ENCODE measurements at places on chromosomes 12 and 14.

DNA sequence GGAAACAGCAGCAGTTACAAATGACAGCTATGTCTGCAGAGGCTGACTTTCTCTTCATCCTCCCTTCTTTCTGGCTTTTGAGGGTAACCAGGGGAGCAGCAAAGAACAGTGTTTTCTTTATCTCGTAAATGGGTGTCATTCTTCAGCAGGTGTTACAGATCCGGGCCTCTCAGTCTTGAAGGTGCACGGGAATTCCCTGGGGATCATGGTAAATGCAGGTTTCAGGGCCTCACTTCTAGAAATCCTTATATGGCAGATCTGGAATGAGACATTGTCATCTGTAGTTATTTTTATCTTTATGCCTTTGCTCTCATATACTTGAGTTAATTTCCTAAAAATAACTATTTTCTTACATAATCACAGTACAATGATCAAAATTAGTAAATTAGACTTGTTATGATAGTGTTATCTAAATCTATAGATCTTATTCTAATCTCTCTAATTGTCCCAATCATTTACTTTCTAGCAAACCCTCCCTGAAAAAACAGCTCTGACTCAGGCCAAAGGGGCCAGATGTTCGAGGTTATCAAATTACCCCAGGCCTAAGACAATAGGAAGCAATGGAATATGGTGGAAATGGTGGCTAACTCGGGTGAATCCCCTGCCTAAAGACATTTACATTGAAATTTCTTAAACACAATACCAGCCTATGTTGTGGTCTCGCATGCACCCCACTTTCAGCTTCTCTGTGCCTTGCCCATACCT is 145.0 kb downstream of the CAND1 start:
- DNase-seq: no peak

DNA sequence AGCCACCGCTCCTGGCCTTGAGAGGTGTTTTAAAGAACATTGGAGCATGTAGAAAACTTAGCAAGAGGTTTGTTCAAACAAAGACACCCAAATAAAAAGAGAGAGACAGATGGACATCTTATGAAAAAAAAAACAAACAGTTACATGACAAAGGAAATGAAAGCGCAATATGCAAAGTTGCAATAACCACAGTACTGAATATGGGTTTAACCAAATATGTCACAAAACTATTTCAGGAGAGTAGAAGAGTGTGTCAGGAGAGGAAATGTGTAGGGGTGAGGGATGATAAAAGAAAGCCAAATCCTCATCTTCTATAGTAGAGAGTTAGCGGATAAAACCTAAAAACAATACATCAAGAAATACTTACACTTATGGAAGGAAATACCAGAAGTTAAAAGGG is 98.4 kb downstream of the GTF2A1 start:
- DNase-seq: peak; percentile 63

- no peak for DNase-seq
Measured at GRCh38 chr14:27391331-27391730, 793.5 kb upstream of the NOVA1 start.

DNA sequence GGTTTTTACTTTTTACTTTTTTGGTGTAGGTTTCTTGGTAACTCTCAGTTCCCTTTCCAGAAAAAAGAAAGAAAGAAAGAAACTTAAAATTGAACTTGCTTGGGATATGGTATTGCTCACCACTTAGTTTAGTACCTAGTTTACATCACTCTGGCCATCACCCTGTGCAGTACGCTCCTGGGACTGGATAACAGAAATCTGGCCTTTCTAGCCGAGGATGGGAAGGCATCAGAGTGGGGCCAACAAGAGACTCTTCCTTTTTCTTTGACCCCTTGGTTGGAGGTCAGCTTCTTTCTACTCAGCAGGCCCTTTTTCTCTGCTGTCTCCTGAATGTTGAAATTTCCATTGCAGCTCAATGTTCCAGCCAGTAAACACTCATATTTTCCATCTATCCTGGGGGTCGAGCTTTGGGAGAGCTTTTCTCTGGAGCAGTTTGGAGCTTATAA is 156.6 kb downstream of the TGFB3 start:
- no peak for DNase-seq

- DNase-seq: peak; percentile 30
Measured at GRCh38 chr14:81991998-81992397, 458.3 kb upstream of the SEL1L start.

DNA sequence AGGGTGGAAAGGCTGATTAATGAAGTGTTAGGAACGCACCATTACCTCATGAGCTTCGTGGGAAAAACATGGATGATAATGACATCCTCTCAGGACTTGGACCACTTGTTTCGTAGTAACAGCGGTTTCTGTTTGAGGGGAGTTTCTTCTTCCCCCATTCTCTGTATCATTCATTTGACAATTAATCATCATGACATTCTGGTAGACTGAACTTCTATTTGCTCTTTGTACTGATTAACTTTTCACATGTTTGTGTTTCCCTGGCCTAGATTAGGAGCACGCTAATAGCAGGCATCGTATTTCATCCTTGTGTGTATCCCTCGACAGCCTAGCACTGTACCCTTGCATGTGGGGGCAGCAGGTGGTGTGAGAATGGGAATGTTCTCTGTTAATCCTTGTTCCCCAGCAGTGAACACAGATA is 8.0 kb downstream of the LRRC74A start:
- DNase-seq: no peak

DNA sequence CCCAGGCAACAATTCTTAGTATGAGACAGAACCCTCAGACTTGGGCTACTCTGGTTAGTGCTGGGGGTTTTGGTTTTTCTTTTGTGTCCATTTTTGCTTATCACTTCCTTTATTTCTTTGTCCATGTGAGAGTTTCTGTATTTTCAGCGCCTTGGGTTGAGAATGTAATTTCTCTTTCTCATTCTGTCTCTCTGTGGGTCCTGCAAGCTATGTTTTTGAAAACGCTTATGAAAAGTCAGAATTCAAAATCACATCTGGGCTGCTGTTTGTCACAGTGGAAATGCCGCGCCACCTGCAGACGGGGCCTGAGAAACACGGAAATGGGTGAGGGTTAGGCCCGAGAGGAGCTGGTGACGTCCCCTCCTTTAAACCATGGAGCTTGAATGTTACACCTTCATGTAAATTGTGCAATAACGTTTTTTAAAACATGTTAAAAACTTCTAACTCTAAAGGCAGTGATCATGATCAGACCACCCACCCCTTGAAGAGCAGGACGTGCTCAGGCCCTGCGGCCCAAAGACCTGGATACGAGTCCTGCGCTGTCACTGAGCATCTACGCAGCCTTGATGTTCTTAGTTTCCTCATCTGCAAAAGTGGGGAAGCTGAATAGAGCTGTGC is 26.1 kb downstream of the JDP2 start:
- DNase-seq: peak; percentile 45

DNA sequence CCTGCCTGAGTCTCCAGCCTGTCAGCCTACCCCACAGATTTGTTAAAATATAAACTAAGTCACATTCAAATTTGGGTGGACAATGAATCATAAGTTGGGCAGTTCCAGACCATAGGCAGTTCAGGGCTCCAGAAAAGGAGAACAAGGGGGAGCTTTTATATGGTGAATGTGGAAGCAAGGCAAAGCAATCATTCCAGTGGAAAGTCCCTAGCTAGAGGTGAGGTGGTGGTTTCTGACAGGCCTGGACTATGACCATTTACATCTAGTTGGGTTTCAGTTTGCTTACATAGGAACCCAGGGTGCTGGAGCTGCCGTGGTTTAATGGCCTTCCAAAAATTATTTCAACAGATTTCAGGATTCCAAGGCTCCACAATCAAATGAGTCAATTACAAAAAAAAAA is 207.3 kb downstream of the AEBP2 start:
- DNase-seq: no peak

GRCh38 chr14:94046696-94047250 is 20.6 kb downstream of the OTUB2 start:
- DNase-seq: no peak

GRCh38 chr12:85755760-85756159 is 80.4 kb downstream of the RASSF9 start:
- DNase-seq: no peak
